Bronchial epithelial cell (primary cell): ENCODE measurements at places on chromosomes 2 and 18. TPM values are rescaled to one million over a fixed set of nuclear protein-coding genes. Genes with fewer than 3 reads are reported as not detected.
A peak's percentile ranks its signal among the peaks of the same experiment; 100 is the strongest.

PRKAG3 gene
- not detected in 2 replicates for total RNA-seq

DNA sequence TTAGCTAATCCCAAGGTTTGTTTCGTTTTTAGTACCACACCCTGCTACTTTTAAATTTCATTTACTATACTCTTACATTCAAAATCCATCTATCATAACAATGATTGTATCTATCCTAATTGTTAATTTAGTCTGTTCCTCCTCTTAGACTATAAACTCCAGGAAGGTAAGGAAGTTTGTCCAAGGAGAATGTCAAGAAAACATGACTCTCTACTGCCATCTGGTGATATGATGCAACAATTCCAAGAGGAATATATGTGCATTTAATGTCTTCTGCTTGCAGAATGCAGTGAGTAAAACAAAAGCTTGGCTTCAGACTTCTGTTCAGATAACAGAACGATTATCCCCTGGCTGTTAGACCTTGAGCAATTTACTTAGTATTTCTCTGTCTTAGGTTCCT lies 1267.1 kb downstream of the LRP1B start:
- peak; percentile 56 for DNase-seq

GRCh38 chr2:19942199-19942598 lies 40.4 kb upstream of the TTC32 start:
- no peak for DNase-seq

RAD51AP2 gene
- total RNA-seq = 0.13 TPM in 1 of 2 replicates, not detected in the other

THSD7B gene
- total RNA-seq = 0.13 TPM in 1 of 2 replicates, not detected in the other

GRCh38 chr2:170076189-170076588 lies 101.8 kb upstream of the MYO3B start:
- no peak for DNase-seq

CNTNAP5 gene
- not detected in 2 replicates for total RNA-seq

DNA sequence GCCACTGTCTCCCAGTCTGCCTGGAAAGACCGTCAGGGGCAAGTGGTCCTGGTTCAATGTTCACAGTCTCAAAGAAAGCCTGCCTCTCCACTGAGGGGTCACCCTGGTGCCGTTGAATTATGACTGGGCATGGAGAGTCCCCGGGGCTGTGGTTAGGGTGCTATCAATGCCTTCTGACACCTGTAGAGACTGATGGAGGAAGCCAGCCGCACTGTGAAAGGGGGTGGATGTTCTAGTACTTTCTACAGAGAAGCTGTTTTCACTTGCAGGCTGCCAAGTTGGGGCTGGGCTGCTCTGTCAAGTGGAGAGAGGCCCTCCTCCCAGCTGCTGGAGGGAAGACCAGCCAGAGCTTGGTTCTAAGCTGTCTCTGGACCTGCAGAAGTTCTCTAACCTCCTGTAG lies 80.5 kb downstream of the BCL2L11 start:
- DNase-seq = no peak

DNA sequence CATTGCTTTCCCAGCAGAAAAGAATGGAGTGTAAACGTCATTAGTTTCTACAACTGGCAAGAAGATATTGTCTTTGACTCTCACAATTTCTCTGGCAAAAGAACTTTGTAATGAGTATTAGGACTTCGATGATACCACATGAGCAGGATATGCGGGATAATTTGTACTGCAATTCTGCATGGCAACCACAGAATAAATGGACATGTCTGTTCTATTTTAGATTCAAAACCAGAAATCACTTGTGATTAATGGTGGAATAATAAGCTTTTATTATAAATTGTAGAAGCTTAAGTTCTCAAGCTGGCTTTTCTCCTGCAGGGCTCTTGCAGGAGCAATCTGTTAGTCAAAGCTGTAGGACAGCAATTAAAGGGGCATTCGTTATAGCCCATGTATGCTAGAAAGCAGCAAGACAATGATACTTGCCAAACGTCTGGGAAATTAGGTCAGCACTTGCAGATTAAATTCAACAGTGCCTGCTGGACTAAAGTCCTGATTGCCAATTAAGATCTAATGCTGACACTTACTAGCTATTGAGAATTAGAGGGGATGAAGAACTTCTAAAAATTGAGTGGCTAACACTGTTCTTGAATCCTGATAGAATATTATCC lies 177.9 kb downstream of the PTH2R start:
- DNase-seq = no peak

DNA sequence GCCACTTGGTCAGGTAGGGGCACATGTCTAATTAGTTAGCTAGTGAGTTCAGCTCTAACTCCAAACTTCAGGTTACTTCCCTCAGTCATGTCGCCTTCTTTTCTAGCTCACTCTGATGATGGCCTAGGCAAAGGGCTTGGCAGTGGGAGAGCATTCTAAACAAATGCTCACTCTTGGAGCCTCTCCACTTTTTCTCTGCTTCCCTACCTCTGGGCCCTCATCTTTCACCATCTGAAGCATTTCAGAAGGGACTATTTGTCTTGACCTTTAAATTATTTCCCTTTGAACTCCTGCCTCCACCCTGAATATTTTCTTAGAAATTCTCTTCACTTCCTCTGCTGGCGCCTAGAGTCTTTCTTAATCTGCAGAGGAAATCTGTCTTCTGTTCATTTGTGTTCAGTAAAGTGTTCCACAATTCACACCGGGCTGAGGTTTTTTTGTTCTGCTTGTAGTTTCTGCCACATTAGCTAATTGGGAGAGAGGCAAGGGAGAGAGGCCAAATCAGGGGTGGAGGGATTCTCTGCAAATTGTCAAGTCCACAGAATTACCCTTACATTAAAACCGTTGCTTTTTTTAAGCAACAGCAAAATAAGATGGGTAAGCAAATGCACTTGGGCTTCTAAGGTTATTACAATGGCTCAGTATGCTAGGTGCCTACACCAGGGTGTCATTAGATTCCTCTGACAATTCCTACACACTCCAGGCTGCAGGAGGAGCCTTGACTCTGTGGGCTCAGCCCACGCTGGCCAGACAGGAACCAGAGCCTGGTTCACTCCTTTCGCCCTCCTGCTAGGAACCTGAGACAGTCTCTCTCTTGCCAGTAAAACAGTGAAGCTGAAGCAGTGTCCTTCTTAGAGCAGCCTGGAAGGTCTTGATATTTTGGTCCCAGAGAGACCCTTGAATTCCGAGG lies 5.5 kb downstream of the MSGN1 start:
- DNase-seq = no peak

GRCh38 chr2:240055177-240055917 lies 2.0 kb upstream of the OR6B3 start:
- DNase-seq = no peak

GRCh38 chr2:241061275-241061674 lies 40.8 kb downstream of the MTERF4 start:
- DNase-seq = peak; percentile 64

GAL3ST2 gene
- not detected in 2 replicates for total RNA-seq

- no peak for DNase-seq
Measured at GRCh38 chr2:56309626-56310170, 125.9 kb downstream of the CCDC85A start.

DLX1 gene
- not detected in 2 replicates for total RNA-seq

SRD5A2 gene
- under 0.01 TPM in 1 of 2 replicates, not detected in the other for total RNA-seq

SCN9A gene
- 8.4 and 14.0 TPM in 2 replicates for total RNA-seq

GRCh38 chr2:231707625-231707926 lies 749 bp upstream of the PTMA start:
- DNase-seq = no peak

- no peak for DNase-seq
Measured at GRCh38 chr2:119711352-119711751, 32.4 kb downstream of the TMEM177 start.

DNA sequence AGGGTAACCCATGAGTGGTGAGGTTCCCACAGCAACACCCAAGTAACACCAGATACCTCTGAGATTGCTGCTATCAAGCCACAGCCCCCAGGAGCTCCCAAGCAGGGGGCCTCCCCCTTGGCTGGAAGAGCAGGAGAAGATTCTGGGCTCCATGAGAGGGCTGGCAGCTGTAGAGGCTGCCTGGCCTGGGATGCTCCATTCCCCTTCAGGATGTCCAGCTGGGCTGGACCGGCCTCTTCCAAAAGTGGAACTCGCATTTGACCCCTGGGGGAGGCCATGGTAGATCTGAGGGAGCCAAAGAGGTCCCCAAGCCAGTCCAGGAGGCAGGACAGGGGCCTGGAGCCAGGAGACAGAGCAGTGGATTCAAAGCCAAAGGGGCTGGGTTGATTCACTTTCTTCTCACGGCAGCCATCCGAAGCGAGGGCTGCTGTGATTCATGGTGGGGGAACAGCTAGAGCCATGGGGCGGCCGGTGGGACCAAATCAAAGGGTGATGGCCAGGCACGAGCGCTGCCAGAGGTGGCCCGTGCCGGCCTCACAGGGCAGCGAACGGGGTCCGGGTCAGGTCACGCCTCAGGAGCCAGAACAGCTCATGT lies 95.3 kb upstream of the ID2 start:
- no peak for DNase-seq

HRH4 gene
- under 0.01 and 0.13 TPM in 2 replicates for total RNA-seq

DNA sequence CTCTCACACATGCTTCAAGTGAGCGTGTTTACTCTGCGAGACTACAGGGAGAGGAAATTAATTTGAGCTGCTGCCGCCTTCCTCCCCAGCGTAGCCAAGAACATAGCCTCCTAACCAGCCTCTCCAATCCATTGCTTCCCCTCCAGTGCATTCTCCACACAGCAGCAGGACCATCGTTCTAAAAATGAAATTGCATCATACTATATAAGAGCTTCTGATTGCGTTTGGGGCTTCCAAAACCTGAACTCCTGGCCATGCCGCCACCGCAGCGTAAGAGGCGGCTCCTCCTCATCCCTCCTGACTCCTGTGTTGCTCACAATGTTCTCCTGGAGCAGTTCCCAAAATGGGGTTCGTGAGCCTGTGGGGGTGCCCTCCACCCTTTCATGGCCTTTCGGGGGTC lies 142.1 kb downstream of the MYT1L start:
- DNase-seq = no peak

DNA sequence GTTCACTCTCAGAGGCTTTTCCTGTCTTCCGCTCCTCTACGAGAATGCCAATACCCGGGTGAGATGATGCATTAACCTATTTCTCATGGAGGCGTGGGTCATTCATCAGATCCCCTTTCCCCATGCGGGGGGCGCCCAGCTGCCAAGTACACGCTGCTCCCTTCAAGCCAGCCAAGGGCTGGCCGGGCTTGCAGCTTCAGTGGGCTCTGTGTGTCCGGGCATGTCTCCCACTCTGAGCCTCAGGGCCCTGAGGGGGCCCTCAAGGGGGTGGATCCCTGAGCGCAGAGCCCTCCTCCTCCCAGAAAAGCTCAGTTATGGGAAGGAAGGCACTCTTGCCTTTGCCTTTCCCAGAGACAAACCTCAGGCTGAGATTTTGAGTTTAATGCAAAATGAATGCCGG lies 431.8 kb upstream of the MYT1L start:
- DNase-seq = peak; percentile 20

- peak; percentile 16 for DNase-seq
Measured at GRCh38 chr2:205051417-205051816, 506.1 kb downstream of the PARD3B start.

ERLEC1 gene
- total RNA-seq = 52.1 and 75.5 TPM in 2 replicates

- no peak for DNase-seq
Measured at GRCh38 chr2:88247531-88247930, 77.4 kb downstream of the THNSL2 start.

DNA sequence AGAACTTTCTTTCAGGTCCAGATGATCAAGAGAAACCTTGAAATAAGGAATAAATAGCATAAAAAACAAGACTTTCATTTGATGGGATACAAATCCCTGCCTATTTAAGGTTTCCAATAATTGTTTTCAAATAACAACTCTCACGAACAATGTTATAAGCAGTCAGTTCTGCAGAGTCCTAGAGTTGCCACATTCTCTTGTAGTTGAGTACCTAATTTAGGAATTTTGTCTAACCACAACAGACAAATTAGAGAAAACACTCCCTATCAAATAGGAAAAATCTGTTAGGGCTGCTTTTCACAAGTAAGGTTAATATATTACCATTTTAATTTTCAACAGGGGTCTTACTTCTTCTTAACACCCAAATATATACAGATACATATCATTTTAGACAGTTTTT lies 130.1 kb upstream of the CDH20 start:
- peak; percentile 8 for DNase-seq

COL6A3 gene
- 0.64 and 16.6 TPM in 2 replicates for total RNA-seq

PTPRN gene
- total RNA-seq = 0.13 and 1.3 TPM in 2 replicates

FNDC4 gene
- 7.6 and 8.1 TPM in 2 replicates for total RNA-seq

RESP18 gene
- not detected in 2 replicates for total RNA-seq

GRCh38 chr2:81672516-81672915 lies 1368.0 kb upstream of the LRRTM1 start:
- DNase-seq = no peak
